ENCODE measurements at places on chromosomes 16 and 17. TPM values are rescaled to one million over a fixed set of nuclear protein-coding genes. Genes with fewer than 3 reads are reported as not detected.

DNA sequence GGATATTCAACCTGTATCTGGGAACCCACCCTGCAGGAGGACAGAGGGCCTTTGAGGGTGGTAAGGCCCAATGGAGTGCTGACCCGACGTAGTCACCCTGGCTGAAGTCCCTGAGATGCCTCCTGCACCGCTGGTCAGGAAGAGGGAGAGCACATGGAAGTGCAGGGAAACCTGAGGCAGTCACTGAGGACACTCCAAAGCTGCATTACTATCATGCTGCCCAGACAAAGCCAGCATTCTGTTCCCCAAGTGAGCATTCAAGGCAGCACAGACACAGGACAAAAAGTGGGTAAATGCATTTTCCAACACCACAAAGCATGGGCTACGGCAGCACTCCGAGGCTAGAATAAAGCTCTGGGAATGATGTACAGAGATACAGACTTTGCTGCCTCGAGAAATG, 46.8 kb upstream of the BCAR1 start:
- DNase-seq: no peak

DNA sequence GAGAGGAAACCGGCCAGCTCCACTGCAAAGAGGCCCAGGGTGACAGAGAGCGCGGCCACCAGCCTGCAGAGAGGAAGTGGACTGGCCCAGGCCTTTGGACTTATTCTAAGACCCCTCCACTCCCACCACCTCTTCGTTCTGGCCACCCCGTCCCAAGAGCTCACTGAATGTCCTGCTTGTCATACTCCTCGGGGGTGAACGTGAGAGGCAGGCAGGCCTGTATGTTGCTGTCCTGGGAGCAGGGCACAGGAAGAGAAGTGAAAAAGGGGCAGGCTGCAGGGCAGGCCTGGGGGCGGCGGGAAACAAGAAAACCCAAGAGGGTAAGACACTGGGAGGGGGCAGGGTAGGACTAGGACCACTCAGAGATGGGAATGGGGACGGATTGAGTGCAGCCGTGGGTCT, 384 bp downstream of the TMEM107 start:
- no peak for DNase-seq

Gene PIPOX
- polyA plus RNA-seq: 0.74 TPM

- DNase-seq: no peak
Observed at GRCh38 chr17:29593591-29594518, 923 bp downstream of the ANKRD13B start.

DNA sequence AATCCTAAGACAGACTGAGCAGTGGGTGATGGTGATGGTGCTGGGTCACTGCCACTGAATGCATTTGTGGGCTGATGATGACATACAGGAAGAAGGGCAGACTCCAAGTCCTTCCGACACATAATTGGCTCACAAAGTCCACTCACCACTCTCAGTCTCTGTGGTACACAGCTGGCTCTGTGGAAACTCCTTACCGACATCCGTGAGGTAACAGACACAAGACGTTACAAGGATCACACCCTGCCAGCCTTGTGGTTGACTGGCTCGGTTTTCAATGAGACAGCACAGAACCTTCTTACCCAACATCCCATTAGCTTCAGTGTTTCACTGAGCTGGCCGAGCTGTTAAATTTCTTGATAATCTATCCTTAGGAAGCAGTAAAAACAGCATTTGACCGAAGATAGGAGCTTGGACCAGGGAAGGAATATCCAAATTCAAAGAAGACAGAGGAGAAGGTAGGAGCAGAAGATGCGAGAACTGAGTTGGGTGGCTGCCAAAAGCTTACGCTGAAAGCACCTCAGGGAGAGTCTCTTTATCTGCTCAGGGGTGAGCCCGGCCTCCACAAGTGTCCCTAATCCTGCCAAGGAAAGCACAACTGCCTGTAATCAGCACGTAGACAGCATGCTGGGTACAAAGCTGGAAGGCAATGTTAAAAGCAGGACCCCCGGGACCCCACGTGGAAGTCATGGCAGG, 5.5 kb upstream of the MXRA7 start:
- no peak for DNase-seq

DNA sequence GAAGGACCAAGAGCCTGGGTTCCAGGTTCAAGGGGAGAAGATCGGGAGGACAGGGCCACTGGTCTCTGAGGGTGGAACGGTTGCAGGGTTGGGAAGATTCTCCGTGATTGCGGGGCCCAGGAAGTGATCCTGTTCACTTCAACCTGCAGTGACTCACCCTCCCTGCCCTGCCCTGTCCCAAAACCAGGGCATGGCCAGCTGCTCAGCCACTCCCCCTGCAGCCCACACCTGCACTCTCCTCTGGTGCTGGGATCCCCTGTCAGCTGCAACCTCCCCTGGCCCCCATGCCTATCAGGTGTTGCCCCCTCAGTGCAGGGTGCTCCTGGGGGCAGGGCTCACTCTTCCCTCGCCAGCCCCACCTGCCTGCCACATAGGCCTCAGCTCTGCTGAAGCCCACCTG, 1.1 kb downstream of the RUNDC3A start:
- DNase-seq: no peak

GRCh38 chr17:6603744-6604325, 36.7 kb downstream of the KIAA0753 start:
- DNase-seq: peak; percentile 52

Gene TBC1D3H
- not detected for polyA plus RNA-seq

Gene ABCA10
- 14.4 TPM for polyA plus RNA-seq

DNA sequence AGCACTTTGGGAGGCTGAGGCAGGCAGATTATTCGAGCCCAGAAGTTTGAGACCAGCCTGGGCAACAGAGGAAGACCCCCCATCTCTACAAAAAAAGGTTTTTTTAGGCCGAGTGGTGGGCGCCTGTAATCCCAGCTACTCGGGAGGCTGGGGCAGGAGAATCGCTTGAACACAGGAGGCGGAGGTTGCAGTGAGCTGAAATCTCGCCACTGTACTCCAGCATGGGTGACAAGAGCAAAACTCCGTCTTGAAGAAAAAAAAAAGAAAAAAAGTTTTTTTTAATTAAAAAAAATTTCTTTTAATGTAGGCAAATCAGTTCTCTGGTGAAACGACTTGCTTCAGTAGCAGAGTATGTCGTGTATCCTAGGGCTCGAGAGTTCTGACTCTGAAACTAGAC, 10.9 kb downstream of the HSD3B7 start:
- DNase-seq: no peak

DNA sequence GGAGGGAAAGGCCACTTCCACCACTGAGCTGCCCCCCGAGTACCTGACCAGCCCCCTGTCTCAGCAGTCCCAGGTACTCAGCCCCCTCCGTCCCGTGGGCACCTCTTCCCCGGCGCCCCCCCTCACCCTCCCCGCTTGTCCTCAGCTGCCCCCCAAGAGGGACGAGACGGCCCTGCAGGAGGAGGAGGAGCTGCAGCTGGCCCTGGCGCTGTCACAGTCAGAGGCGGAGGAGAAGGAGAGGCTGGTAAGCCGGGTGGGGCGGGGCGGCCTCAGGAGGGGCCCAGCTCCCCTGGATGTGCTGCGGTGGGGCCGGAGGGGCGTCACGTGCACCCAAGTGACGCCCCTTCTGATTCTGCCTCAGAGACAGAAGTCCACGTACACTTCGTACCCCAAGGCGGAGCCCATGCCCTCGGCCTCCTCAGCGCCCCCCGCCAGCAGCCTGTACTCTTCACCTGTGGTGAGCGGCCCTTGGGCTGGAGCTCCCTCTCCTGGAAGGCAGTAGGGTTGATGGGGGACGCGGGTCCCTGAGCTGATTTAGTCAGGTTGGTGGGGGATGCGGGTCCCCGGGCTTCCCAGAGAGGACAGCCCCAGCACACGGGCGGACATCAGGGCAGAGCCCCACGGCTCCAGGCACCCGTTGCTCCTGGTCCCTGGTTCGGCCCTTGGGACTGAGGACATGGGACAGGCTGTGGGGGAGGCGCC, 9.5 kb upstream of the MRPL12 start:
- DNase-seq: no peak

Gene ASIC2
- not detected for polyA plus RNA-seq

Gene SPOP
- polyA plus RNA-seq: 53.1 TPM

- DNase-seq: no peak
Observed at GRCh38 chr17:69045646-69046045, 15.1 kb downstream of the ABCA9 start.

- peak; percentile 89 for DNase-seq
Observed at GRCh38 chr17:28717578-28718332, at the start of gene RAB34. TSS of gene RAB34 (minus strand) at chr17:28717868. CDS start at chr17:28717266, 602 bp downstream.

DNA sequence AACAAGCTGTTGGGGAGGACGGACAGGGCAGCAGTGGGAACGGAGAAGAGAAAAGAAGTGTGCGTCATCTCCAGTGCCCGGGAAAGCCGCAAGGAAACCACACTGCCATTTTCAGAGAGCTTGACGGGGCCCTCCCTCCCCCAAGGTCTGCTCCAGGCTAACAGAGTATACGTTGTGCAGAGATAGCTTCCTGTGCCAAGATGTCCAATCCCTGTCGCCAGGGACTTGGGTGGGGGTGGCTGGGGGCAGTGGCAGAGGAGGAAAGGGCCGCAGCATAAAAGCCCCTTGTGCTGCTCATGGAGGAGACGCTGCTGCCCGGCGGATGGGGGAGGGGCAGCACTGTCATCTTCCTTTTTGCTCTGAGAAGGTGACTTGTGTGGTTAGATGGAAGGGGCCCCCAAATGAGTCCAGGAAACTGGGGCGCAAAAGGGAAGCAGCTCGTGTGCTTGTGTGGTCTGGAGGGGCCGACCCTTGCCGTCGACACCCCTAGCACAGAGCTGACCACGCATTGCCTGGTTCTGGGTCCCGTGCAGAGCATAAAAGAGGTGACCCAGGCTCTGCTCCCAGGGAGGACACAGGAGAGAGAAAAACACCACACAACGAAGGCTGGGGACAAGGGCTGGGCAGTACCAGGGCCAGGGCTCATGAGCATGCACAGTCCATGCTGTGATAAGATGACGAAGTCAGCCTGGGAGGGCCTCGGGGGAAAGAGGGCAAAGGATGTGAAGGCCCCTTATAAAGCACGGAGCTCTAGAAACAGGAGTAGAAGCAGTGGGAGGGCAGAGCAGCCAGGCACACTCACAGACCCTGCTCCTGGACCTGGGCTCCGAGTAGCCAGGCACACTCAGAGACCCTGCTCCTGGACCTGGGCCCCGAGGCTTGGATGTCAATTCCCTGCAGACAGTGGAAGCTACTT, 372.7 kb downstream of the SLC39A11 start:
- no peak for DNase-seq

Gene ADCY7
- 10.2 TPM for polyA plus RNA-seq

Gene SLC16A11
- polyA plus RNA-seq: 0.50 TPM

Data from hindlimb muscle (tissue), 1 donor.